ENCODE measurements at places on chromosomes 1 and 21. TPM values are rescaled to one million over a fixed set of nuclear protein-coding genes. Genes with fewer than 3 reads are reported as not detected.

The TIAM1 gene
- 5.9 TPM for total RNA-seq

The LCE1F gene
- not detected for total RNA-seq

The LCE1A gene
- total RNA-seq: not detected

- no peak for DNase-seq
Observed at GRCh38 chr1:37792943-37793686, 532 bp upstream of the MANEAL start.

GRCh38 chr1:223834660-223835263, 11.0 kb downstream of the TP53BP2 start:
- DNase-seq: no peak

DNA sequence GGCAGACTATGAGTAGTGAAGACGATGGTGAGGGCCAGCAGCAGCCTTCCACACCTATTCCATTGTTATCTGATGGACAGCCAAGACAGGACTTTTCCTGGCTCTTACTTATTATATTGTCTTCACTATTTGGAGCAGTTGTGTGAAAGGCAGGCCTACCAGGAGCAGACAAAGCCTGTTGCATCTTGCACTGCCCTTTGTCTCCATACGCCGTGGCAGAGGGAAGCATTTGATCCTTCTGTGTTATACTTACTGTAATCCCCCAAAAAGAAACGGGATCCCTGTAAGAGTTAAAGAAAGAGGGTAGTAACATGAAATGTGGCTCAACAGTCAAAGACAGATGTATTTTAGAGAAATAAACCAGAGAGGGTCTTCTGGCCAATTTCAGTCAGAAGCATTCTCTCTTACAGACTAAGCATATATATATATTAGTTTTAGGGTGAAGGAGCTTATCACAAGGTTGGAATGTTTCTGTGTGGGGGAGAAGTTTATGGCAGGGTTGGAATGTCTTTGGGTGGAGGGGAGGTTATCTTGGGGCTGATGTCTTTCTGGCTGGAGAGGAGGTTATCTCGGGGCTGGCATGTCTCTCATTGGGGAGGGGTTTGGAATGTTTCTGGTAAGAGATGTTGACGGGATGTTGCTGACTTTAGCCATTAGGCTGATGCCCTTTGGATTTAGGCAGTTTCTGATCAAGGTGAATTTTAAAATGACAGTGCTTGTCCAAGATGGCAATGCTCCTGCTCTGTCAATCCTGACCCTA, 23.4 kb upstream of the HSD3B1 start:
- DNase-seq: no peak

GRCh38 chr1:95733031-95733430, 499.0 kb downstream of the RWDD3 start:
- DNase-seq: no peak

DNA sequence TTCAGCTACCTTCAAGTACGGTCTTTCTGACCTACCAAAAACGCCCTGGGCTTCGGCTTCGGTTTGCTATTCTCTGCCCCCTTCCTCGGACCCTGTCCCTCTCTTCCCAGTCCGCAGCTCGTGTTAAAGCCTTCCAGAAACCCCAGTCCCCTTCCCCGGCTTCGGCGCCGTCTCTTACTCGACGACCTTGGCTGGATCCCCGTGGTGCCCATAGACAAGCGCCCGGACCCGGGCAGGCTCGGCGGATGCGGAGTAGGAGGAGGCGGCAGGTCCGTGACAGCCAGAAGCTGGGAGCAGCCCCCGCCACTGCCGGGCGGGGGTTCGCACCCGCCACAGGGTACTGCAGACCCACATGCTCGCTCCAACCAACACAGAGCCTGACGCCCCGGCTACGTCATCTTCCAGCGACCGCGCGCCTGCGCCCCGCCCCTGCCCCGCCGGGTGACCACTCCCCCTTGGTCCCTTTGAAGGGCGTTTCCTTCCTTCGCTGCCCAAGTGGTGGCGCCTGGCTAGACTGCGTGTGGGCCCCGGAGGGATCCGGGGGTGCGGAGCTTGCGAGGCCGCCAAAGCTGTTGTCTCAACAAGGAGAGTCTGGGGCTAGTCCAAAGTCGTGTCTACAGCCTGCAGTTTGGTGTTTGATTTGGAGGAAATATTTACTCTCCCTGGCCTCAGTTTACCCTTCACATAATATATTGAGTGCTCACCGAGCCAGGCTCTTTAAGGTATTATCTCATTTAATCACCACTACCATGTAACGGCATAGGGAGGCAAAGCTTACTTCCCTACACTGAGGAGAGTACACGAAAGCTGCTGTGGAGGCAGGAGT, at the start of gene MECR:
TSS of gene MECR (minus strand) at position 382 of the 826 bp plus-strand sequence. CDS start at position 354, 28 bp downstream.
- DNase-seq: peak; percentile 70

The INAVA gene
- 28.1 TPM for total RNA-seq

DNA sequence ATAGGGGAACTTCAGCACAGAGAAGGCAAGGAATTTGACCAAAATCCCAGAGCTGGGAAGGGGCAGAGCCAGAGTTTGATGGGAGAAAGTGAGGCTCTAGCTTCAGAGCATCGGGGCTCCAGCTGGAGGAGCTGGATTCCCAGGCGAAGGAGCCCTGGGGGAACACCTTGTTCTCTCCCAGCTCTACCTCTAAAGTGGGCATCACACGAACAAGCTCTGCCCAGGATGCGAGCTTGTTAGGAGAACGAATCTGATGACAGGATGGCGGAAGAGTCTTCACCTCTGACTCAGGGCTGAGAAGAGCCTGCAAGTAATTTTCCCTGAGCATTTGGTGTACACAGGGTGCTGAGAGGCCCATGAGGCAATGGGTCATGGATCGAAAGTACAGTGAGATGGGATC, 22.0 kb downstream of the TNNT2 start:
- DNase-seq: no peak

DNA sequence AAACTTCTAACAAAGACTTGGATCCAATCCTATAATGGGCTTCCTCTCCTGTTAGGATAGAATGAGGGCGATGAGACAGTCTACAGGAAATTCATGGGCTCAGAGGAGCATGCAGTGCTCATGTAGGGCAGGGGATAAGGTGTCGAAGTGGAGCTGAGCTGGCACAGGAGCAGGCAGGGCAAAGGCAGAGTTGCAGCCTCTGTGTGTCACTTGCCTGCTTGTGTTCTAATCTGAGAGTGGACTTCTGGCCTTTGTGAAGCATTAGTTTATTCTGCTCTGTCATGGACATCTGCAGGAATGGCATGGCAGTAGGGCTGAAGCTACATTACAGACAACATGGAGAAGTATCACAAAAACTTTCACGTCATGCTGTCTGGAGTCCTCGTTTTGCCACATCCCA, 32.6 kb downstream of the LHX8 start:
- DNase-seq: no peak

DNA sequence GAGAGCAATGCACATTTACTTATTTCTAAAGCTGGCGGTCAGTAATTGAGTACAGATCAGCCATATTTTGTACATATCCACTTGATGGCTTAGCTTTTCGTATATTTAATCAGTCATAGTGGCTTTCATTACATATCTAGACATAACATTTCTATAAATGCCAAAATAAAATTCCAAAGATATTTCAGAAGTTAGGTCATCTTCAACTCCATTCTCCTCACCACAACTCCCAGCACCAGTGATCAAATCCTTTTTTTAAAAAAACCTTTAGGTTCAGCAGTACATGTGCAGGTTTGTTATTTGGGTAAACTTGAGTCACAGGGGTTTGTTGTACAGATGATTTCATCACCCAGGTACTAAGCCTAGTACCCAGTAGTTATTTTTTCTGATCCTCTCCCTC, 53.9 kb upstream of the GNG4 start:
- DNase-seq: no peak

DNA sequence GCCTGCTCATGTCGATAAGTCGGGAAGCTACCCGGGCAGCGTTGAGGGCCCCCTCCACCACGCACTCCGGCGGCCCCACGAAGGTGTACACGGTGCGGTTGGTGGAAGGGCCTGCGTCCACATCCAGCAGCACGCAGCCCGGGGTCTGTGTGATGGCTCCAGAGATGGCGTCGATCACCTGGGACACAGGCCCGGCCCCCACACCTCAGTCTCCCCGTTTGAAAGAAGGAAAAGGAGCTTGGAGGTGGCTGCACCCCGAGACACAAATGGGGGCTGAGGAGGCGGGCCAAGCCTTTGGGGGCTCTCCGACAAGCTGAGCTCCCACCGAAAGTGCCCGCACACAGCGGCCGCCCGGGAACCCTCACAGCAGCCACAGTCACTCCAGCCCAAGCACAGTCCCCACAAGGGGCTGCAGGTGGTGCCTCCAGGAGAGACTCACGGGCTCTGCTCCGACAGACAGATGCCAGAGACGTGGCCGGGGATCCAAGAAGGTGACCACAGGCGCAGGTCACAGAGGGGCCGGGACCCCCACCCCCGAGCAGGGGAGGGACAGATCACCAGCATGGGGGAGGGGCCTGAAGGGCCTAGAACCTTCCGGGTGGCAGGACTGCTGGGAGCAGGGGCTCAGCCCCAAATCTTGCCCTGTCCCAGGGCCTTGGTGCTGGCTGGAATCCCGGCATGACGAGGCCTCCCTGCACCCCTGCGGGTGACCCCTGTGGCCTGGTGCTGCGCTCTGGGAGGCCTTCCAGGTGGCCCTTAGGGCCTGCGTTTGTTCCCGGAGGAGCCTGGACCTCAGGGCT, 1.0 kb downstream of the FTCD start:
- DNase-seq: no peak

The MAP1LC3C gene
- total RNA-seq: 1.2 TPM

Measured in renal cortical epithelial cell (primary cell).